ENCODE measurements at places on chromosomes 2 and 18.

DNA sequence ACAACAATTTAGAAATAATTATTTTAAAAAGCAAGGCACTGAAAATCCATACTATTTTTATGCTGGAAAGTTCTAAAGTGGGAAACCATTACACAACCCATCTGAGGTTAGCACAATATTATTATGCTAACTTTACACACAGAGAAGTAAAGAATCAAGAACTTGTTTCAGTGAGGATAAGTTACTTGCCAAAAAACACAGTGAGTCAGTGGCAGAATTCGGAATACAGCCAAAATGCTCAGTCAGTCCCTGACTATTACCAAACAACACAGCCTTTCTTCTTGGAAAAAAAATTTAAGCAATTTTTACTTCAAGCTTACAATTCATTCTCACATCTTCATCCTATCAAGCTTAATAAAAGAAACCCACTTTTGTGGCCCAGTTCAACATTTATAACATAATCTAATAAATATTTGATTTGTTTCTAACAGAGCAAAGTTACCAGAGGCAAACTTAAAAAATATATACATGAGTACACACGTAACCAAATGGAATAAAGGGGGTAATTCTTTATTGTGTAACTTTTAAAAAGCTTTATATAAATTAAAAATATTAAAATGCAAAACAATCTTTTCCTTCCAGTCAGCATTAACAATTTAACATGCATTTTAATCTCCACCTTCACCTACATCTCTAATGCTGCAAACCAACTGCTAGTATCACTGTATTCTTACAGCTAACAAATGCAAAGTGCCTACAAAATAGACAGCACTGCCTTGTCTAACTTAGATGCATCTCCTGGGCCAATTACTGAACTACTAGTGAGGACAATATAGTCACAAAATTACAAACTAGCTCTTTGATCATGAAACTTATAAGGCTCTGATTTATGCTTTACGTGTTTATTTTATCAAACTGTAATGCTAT is 55.2 kb downstream of the CCDC88A start:
- DNase-seq: no peak

- DNase-seq: no peak
Observed at GRCh38 chr18:28018351-28018750, 158.6 kb downstream of the CDH2 start.

- DNase-seq: no peak
Observed at GRCh38 chr2:159995038-159995437, 67.4 kb downstream of the PLA2R1 start.

DNA sequence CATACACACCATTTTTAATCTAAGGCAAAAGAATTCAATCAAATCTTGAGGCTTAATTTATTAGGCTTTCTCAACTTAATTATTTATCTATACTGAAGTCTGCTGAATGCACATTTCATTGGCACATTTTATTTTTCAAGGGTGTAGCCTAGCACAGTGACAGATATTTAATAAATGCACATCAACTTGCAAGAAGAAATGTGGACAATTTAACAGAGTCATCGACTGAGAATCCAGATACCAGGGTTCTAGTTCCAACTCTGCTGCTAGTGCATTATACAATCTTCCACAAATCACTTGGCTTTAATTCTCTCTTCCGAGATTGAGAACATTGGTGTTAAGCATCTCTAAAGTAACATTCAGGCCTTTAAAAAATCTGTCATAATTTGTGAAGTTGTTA is 88.5 kb upstream of the RBBP8 start:
- DNase-seq: no peak

DNA sequence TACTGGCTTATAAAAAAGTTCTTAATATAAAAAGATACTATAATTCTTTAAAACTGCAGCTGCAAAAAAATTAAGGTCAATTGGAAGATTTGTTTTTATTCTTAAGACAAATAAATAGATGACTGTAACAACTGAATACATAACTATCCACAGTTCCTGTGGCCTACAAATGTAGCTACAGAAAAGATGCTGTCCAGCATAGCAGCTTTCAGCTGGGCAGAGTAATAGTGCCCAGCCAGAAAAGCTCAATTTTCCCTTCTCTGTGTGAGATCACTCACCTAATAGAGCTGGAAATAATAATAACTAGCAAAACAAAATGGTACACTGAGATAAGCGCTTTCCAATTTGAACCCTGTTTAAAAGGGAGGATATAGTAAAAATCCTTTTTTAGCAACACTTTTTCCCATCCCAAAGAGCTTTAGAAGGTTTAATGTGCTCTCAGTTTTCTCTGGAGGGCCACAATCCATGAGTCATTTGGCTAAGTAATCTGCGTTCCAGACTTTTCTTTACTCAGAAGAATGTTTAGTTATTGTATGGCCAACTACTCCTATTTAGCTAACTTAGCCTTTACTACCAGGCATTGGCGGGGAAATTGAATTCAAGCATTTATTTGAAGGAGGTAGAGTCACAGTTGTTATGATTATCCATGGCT is 158.1 kb upstream of the SLC39A10 start:
- no peak for DNase-seq

DNA sequence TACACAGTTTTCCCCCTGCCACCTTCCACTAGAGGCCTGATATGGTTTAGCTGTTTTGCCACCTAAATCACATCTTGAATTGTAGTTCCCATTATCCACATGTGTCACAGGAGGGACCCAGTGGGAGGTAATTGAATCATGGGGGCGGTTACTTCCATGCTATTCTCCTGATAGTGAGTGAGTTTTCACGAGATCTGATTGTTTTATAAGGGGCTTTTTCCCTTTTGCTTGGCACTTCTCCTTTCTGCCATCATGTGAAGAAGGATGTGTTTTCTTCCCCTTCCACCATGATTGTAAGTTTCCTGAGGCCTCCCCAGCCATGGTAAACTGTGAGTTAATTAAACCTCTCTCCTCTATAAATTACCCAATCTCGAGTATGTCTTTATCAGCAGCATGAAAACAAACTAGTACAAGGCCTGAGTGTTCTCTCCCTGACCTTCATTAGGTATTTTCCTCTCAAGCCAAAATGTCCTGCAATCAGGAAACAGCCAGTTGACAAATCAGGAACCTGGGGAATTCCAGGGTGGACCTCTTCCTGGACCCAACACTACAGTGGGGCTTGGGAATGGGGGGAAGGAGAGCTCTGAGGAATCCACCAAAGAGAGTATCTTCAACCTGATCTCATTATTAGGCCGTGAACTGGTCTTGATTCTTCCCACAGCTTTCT is 129.9 kb downstream of the TXNL1 start:
- no peak for DNase-seq

DNA sequence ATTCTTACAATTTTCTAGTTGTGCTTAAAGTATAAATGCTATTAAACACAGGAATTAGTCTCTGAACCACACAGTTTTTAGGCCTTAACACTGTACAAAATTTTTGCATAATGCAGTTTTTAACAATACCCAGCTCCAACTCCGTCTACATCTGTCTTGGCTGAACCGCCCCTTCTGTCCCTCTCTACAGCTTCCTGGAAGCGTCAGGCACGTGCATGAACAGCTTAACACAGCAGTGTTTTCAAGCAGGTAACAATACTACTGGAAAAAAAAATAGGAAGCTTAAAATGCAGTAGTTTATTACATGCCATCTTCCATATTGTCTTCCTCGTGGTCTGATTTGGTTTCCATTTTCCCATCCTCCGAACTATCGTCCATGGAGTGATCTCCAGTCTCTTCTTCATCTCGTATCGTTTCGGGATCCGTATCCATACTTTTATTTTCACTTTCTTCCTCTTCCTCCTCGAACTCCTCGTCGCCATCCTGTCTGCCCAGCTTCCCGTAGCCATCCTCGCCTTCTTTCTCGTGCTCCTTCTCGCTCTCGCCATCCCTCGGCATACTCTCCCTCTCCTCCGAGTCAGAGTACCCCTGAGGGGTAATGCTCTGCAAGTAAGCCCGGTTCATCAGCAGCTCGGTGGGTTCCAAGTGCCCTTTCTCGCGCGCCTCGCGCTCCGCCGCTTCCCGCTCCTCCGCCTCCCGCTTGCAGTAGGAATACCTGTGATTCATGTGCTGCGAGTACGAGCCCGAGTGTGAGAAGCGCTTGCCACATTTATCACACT is 130.6 kb downstream of the ZEB2 start:
- no peak for DNase-seq

- DNase-seq: no peak
Observed at GRCh38 chr2:151844211-151844896, 16.1 kb upstream of the ARL5A start.

DNA sequence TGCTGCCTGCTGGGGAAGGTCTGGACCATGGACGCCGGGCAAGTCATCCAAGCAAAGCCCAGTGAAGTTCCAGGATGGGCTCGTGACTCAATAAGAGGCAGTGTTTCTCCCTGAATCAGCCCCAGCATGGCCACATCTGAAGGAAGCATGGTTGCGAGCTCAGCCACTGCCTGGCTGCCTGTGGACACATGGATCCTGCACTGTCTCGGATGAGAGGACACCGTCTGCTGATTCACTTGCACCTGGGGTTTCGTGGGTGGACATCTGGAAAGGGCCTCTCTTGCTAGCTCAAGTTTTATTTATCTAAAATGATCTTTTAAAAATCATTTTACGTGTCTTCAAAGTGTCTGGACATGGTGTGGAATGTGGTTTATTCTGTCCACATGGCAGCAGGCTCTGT is 224.8 kb upstream of the FN1 start:
- DNase-seq: no peak

- DNase-seq: no peak
Observed at GRCh38 chr18:46920653-46921052, 3.3 kb downstream of the KATNAL2 start.

GRCh38 chr2:162885281-162886070 is 46.9 kb upstream of the KCNH7 start:
- no peak for DNase-seq

GRCh38 chr2:6947929-6948676 is 30.9 kb downstream of the RNF144A start:
- DNase-seq: no peak

DNA sequence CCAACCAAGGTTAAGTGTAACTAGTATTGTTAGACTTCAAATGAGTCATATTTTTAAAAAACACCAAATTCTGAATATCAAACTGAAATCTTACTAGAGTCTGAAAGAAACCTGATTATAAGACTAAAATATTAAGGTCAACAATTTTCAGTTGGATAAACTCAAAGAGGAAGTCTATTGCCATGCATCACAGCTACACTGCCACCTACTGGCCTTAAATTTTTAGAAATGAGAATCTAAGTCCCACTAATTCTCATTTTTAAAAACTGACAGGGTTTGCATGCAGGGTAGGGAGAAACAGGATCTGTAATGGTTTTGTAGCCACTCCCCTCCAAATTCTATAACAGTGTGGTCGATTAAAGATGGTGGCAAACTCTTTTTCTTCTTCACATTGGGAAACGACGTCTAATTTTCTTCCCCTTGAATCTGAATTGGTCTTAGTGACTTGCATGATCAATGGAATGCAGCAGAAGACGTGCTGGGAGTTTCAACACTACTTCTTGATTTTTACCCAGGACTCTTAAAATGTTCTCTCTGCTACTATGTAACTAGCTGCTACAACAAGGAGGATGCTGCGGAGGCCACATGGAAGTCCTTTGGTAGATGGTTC is 176.1 kb upstream of the SESTD1 start:
- DNase-seq: peak; percentile 64

- DNase-seq: no peak
Observed at GRCh38 chr18:47206945-47207637, 30.9 kb upstream of the IER3IP1 start.

GRCh38 chr18:57621246-57621604 is 411 bp downstream of the NARS1 start:
- no peak for DNase-seq

DNA sequence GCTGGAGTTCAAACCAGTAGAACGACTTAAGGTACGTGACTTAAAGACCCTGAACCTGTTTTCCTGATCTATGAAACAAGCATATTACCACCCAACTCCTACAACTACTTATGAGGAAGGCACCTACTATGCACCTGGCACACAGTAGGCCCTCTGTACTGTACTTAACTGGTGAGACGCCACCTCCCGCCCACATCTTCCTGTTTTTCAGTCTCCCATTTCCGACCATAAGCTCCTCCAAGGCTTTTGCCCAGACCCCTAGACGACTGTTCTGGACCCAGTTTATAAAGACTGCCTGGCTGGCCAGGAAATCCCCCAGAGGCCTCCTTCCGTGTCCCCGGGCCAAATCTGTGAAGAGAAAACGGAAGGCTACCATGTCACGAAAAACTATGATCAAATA is 1.5 kb downstream of the GALNT14 start:
- DNase-seq: no peak

DNA sequence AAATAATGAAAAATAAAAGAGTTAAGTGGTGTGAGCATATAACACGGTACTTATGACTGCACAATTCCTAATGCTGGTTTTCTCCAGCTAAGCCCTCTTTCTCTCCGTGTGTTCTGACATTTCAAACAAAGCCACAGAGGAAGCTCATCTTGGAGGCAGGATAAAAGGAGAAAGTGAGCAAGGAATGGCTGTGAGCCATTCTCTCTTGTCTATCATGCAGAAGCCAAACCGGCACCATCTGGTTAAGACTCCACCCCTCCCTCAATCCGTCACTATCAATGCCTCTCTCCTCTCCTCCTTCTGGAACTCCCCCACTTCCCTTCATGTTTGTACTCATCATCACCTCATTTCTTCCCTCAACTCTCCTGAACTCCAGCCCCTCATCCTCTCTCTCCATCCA is 210.4 kb downstream of the TMEM163 start:
- DNase-seq: no peak

DNA sequence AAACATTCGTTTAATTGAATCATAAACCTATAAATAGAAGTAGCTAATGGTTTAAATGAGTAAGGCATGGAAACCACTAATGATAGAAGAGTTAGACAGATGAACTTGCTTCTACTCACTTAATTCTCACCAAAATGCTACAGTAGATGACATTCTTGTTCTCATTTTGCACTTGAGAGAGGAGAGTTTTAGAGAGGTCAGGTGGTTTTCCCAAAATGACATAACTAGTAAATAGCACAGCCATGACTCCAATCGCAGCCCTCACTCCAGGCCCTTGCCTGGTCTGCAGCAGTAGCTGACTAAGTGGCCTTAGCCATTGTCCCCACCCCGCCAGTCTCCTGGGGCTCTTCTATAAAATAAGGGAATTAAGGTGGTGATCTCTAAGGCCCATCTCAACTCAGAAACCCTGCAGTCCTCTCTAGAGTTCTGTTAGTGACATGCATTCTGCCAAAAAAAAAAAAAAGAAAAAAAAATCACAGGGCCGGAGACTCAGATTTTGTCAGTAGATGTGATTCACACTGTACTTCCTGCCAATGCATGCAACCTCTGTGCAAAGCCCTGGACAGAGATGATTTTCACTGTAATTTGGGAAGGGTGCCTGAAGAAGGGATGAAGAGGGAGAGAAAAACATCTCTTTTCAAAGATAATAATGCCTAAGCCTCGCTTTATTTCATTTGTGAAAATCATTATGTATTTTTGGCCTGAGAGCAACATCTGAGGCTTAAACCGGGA is 221.8 kb downstream of the ANAPC1 start:
- no peak for DNase-seq

DNA sequence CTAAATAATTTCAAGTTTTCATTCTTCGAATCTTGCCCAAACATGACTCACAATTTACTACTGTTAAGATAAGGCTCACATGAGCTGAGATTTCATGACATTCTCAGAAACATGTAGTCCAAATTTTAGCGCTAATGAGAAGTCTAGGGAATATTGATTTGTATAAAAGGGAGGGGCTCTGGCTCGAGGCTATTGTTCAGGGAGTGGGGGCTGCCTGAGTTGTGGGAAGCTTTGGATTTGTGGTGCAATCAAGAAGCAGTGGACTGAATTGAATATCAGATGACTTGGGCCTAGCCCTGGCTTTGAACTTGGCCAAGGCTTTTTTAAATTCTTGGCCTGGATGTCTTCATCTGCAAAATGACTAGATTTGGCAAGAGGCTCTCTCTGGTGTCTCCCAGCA is 674.9 kb upstream of the FANCL start:
- no peak for DNase-seq
